ENCODE measurements at places on chromosomes 2 and 18.
A peak's percentile ranks its signal among the peaks of the same experiment; 100 is the strongest.

- DNase-seq: no peak
Observed at GRCh38 chr18:13287372-13287771, 68.8 kb downstream of the LDLRAD4 start.

- no peak for DNase-seq
Observed at GRCh38 chr18:58226429-58226828, 182.4 kb downstream of the NEDD4L start.

DNA sequence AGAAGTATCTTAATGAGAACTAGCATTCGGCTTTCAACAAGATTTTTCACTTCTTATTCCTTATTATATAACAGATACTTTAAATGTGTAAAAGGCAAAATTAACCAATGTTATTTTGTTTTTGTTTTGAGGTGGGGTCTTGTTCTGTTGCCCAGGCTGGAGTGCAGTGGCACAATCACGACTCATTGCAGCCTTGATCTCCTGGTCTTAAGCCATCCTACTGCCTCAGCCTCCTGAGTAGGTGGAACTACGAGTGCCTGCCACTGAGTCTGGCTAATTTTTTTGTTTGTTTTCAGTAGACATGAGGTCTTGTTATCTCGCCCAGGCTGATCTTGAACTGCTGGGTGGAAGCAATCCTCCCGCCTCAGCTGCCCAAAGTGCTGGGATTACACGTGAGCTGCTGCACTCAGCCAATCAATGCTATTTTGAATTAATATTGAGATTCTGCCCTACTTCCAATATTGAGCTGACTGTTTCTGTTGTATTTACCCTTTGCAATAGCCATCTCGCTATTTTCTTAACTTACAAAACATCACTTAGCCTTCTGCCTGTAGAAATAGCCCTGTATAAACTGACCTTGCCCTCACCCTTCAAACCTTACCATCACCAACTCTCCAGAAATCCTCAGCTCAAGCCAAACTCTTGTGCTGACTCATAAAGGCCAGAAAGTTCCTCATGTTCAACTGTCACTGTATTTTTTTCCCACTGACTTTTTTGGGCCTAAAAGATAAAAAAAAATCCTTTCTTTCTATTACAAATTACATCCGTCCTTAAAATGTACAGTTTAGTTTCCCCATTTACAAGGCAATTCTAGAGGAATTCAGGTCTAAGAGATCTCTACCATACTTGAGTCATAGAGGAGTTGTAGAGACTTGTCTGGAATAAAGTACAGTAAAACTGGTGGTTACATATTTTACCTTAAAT is 94.3 kb downstream of the OLA1 start:
- peak; percentile 92 for DNase-seq

DNA sequence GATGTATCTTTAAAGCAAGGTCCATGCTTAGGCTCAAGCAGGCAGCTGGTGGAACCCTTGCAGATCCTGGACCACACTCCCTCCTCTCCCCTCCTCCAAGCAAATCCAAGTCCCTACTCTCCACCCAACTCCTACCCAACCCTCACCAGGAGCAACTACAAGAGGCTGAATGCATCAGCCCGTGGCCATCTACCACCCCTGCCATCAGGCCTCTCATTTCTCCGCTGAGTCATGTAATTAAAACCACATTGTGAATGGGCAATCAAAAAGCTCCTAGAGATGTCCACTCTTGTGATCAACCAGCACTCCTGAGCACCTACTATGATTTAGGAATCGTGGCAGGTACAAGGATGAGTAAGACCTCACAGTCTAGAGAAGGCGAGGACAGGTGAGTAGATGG is 142.2 kb upstream of the CAPN13 start:
- DNase-seq: no peak

- DNase-seq: no peak
Observed at GRCh38 chr2:237068005-237068576, 17.6 kb upstream of the COPS8 start.

DNA sequence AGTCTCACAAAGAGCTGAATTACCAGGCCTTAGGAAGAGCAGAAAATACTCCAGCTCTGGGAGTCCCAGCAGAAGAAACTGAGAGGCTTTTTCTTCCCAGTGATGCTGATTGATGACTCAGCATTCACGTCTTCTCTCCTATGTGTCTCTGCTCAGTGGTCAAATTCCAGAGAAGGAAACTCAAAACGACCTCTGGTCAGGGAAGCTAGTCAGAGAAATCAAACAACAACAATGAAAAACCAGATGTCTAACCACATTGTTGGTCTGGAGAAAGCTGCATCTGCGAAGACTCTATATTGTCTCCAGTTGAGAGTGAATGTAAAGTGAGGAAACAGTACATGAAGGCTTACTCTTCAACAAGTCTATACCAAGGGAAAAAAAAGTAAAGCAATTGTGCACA is 28.6 kb upstream of the CERS6 start:
- peak; percentile 93 for DNase-seq
